ENCODE measurements at places on chromosomes 6 and 20.

DNA sequence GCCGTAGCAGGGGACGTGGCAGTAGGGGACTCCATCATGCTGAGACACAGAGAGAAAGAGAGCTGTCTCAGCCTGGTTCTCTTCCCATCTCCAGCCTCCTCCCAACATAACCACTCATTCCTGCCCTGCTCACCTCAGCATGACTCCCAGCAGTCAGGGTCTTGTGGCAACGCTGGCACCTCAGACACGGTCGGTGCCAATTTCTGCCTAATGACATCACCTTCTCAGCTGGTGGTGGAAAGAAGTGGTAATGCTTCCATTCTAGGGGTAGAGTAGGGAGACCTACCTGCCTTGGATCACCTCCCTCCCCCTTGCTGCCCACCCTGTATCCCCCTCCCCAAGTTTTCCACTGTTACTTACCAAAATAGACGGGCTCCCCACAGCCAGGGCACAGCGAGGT is 2.5 kb downstream of the CRIP3 start:
- no peak for DNase-seq

GRCh38 chr20:11266571-11266970 is 592.8 kb upstream of the JAG1 start:
- DNase-seq = no peak

DNA sequence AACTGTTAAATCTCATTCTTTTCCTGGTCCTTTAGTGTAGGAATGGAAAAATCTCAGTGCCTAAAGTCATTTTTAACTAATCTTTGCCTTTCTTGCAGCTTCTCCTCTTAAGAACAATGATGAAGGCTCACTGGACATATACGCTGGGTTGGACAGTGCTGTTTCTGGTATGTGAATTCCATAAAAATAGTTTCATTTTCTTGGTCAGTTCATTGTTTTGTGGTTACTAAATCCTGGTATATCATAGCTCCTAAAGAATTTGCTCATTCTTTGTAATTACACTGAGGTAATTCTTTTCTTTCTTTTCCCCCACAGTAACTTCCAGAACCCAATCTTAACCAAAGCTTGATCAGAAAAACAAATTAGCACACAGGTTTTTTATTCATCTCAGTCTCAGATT is 23.4 kb downstream of the CASP8AP2 start:
- DNase-seq = no peak

GRCh38 chr20:62572980-62573379 is 69.3 kb upstream of the SLCO4A1 start:
- DNase-seq = no peak

- DNase-seq = no peak
These were observed 36.1 kb downstream of the DSE start for GRCh38 chr6:116406678-116407345.

DNA sequence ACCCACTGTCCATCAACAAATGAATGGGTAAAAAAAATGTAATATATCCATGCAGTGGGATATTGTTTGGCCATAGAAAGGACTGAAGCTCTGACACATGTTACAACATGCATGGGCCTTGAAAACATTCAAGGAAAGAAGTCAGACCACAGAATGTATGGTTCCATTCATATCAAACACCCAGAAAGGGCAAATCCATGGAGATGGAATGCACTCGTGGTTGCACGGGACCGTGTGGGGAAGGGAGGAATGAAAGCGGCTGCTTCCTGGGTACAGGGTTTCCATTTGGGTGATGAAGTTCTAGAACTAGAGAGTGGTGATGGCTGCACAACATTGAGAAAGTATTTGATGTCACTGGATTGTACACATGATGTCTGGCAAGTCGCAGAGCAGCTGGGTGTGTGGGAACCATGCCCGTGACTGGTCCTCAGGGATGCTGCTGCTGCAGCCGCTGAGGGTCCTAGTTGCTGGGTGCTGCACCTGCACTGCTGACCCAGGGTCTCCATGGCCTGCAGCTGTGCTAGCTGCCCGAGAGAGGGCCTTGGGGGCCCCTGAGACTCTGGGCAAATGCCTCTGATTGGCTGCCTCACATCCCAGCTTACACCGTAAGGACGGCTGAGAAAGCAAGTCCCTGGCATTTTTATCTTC is 220.3 kb downstream of the NRN1 start:
- DNase-seq = no peak

DNA sequence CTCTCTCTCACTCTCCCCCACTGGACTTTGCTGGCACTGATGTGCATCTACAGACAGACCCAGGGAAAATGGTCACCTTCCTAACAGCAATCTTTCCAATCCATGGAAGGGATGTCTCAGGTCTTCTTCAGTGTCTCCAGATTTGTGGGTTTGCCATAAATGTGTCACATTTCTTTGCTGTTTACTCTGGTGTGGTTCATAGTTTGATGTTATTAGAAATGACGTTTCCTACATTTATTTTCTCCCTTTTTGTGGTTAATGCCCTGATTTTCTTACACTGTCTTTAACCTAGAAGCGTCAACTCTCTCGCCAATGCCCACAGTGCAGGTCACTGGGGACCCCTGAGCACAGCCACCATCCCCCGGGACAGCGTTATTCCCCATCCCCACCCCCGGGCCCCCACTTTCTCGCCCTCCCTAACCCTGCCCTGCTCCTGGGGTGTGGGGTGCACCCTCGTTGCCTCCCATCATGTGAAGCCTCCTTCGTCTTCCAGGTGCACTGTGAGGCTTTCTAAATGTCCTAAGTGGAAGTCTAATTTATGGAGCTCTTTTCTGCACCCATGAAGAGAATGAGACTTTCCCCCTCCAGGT is 86.5 kb downstream of the YTHDF1 start:
- DNase-seq = no peak

DNA sequence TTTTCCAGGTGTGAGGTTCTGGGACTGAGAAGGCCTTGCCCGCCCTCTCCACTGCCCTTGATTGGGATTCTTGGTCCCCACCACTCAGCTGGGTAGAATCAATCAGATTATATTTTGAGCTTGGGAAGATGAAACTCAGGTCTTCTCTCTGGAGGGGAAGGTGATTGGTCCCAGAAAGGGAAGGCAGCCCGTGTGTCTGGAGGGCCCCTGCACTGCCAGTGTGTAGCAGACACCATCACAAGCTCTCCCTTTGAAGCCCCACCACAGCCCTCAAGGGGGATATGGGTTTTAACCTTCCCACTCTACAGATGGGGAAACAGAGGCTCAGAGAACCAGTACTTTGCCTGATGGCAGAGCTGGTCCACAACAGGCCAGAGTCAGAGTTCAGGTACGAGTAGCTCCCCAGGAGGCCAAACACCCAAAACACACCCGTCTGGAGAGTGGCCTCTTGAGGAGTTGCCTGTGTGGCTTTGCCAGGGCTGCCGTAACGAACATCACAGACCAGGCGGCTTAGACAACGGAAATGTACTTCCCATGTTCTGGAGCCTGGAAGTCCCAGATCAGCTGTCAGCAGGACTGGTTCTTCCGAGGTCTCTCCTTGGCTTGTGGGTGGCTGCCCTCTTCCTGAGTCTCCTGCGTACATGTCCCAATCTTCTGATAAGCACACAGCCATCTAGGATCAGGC is 205.6 kb downstream of the SYNDIG1 start:
- DNase-seq = no peak

- DNase-seq = no peak
These were observed 45.2 kb upstream of the FOXQ1 start for GRCh38 chr6:1266686-1267056.

- DNase-seq = no peak
These were observed 580.3 kb downstream of the TENT5A start for GRCh38 chr6:81172056-81172740.
